ENCODE measurements at places on chromosomes 3 and 15. TPM values are rescaled to one million over a fixed set of nuclear protein-coding genes. Genes with fewer than 3 reads are reported as not detected.
A peak's percentile ranks its signal among the peaks of the same experiment; 100 is the strongest.

The CCDC54 gene
- not detected for total RNA-seq

The LARP6 gene
- total RNA-seq, result 57.8 TPM

The GOLGA6A gene
- not detected for total RNA-seq

The ZDHHC19 gene
- total RNA-seq, result not detected

The SEC62 gene
- 31.2 TPM for total RNA-seq

The RHOV gene
- not detected for total RNA-seq

The MORC1 gene
- total RNA-seq, result not detected

The RNF168 gene
- 15.5 TPM for total RNA-seq

The ZBBX gene
- not detected for total RNA-seq

The NRROS gene
- total RNA-seq, result 4.8 TPM

The RASL12 gene
- 83.3 TPM for total RNA-seq

The BOC gene
- 10.6 TPM for total RNA-seq

The EOGT gene
- total RNA-seq, result 59.2 TPM

The TM4SF18 gene
- 13.8 TPM for total RNA-seq

- no peak for DNase-seq
Measured at GRCh38 chr15:74920456-74920855, 13.8 kb upstream of the FAM219B start.

- DNase-seq, result no peak
Measured at GRCh38 chr15:77826006-77826695, 193.4 kb upstream of the LINGO1 start.

DNA sequence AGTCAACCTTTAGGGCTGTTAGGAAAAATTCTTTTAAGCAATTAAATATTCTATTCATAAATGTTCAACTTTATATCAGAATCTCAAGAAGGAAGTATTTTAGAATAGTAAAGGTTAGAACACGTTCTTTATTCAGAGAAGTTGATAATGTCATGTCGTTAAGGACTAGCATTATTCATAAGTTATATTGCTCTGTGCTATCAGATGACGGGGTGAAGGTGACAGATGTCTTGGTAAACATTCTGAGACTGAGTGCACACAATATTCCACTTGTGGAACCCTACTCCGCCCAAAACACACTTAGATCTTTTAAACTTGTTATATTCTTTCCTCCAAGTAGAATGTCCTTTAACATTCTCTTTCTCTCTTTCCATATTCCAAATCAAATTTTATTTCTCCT is 7.9 kb downstream of the AP4E1 start:
- no peak for DNase-seq

- no peak for DNase-seq
Measured at GRCh38 chr15:89876396-89877082, 17.3 kb downstream of the AP3S2 start.

GRCh38 chr3:45566951-45567411 is 27.6 kb upstream of the LIMD1 start:
- DNase-seq, result no peak

DNA sequence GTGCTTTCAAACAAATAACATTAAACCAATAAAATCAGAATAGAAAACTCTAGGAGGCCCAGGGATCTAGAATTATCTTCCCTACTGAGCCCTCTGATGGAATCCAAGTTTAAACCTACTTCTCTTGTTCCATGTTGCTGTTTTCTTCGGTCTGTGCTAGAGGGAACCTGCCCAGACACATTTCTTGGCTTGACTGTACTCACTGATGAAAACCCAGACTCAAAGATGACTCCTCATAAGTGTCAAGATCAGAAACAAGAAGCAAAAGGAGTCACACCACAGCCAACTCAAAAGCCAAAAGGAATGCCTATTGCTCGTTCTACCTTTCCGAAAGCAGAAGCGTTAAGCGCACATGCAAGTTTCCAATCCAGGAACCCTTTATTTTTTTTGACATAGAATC is 31.6 kb downstream of the SCAP start:
- DNase-seq, result no peak

- DNase-seq, result no peak
Measured at GRCh38 chr3:30913176-30913575, 18.7 kb upstream of the GADL1 start.

GRCh38 chr15:33735637-33736247 is 232.6 kb upstream of the CHRM5 start:
- no peak for DNase-seq

- DNase-seq, result peak; percentile 50
Measured at GRCh38 chr3:14768881-14769280, 49.9 kb upstream of the FGD5 start.

GRCh38 chr3:129278966-129279906 is 566 bp downstream of the HMCES start:
- DNase-seq, result peak; percentile 67

GRCh38 chr3:196268284-196269163 is 19.0 kb downstream of the PCYT1A start:
- peak; percentile 59 for DNase-seq

DNA sequence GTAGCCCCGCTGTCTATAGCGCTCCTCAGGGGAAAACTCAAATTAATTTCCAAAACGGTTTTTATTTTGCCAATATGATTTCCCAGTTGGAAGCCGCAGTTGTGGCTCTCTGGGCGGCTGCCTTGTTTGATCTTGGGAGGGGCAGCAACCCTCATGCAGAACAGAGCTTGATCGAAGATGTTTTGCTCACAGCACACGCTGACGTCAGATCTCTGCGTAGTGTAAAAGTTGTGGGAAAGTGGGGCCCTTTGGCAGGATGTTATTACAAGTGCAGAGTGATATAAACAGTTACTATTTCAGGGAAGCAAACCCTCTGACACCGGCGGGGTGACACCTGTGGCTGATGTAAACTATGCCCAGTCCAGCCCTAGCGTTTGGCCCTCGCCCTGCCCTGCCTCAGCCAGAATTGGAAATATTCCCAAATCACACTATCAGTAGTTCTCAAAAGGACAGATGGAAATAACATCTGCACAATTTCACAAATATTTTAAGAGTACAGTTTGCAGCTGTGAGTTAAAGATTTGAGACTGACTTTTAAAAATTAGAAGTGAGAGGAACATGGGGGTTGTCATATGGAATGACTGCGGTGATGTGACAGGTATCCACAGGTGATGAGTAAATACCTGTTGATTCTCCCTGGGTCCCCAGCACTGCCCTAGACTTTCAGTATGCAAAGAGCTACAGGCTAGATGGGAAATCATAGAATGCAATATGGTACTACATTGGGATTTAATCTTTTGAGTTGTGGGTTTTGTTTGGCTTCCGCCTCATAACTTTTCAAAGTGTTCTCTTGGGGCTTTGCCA is 1.7 kb downstream of the SYNM start:
- no peak for DNase-seq

DNA sequence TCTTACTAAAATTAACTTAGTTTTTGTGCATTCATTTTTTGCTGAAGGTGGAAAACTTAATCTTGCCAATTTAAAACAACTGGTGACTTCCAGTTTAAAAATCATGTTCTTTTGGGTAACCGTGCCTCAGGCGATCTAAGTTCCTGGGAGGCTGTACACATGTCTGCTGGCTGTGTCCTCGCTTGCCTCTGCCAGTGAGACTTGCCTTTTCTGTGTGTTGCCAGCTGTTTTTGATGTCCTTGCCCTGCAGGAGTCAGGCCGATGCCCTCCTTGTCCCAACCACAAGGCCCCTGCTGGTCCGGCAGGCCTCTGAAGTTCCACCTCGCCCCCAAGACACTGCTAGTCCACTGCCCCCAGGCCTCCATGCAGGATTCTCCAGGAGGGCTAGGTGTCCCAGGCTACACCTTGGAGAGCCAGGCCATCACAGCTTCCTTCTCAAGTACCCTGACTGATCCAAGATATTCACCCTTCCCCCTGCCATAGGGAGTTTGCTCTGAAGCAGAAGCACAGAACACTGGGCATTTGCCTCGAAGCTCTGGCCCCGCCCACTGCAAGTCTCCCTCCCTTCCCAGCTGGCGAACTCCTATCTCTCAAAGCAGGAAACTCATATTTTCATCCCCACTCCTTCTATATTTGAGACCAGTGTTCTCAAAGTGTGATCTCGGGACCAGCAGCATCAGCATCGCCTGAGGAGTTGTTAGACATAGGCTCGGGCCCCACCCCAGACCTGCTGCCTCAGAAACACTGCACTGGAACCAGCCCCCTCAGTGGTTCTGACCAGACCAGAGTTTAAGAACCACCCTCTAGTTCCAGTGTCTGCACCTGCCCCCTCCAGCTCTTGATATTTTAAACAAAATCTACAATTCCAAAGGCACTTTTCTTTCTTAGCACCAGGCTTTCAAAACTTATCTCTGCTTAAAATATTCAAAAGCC is 185.8 kb upstream of the UBE2E1 start:
- no peak for DNase-seq

- DNase-seq, result peak; percentile 89
Measured at GRCh38 chr3:30286007-30286669, 320.3 kb upstream of the TGFBR2 start.

DNA sequence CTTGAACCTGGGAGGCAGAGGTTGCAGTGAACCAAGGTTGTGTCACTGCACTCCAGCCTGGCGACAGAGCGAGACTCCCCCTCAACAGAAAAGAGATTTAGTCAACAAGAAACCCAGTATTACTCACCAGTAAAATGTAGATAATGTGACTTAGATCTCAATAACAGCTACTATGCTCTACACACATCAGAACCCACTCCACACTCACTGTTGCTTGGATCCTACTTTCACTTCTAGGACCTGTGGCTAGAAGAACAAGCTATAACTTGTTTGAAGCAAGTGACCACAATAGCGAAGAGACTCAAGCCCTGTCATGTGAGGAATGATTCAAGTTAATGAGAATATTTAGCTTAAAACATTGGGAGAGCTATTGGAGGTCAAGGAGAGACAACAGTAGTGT is 100.7 kb downstream of the ANXA2 start:
- DNase-seq, result no peak

GRCh38 chr3:43638594-43639447 is 17.0 kb upstream of the ANO10 start:
- no peak for DNase-seq

- no peak for DNase-seq
Measured at GRCh38 chr15:35458176-35458856, 87.6 kb downstream of the DPH6 start.

DNA sequence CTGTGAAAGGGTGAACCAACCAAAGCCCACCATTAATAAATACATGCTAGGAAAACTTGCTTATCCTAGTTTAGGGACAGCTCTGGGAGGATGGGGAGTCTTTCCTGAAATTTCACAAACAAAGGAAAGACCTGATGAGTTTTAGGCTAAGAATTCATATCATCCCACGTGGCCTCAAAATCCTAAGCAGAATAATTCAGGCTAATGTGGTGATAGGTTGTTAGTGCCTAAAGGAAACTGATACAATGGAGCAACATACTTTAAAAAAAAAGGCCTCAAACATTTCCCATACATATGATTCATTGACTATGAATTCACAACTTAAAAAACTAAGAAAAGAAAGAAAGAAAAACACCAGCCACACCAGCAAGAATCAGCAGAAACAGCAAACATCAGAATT is 126.9 kb upstream of the CNTN4 start:
- DNase-seq, result no peak

GRCh38 chr3:62873761-62874710 is 1.2 kb downstream of the CADPS start:
- no peak for DNase-seq

DNA sequence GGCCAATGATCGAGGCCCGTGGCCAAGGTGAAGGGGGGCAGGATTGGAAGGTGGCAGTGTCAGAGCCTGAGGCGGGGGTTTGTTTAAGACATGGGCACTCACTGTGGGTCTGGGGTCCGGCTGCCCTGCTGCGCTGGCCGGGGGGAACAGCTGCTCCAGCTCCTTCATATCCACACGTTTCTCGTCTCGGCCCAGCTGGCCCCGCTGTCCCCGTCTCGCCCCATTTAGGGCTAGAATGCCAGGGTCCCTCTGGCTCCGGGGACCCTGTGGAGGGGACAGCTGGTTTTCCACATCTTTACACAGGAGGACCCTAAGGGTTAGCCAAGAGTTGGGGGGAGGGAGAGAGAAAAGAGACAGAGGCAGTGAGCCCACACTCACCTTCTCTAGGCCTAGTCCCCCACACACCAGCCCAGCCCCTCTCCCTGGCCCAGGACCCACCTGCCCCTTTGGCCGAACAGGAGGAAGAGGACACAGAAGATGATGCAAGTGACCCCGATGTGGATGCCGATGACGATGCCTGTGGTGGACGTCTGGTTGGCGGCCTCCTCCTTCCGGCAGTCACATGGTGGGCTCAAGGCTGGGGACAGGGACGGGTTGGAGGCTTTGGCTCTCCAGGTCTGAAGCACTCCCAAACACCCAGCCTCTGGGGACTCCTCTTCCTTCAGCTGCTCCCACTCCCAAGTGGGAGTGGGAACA is 25.0 kb downstream of the RNU5B-1 start:
- no peak for DNase-seq

Data from right atrium auricular region (tissue), 2 donors.